Esophagus (tissue), 2 donors: ENCODE measurements at places on chromosomes 11 and 22. TPM values are rescaled to one million over a fixed set of nuclear protein-coding genes. Genes with fewer than 3 reads are reported as not detected.

The MMP11 gene
- polyA plus RNA-seq, result 0.49 TPM

The TBX1 gene
- polyA plus RNA-seq, result 1.2 TPM

The TRIM34 gene
- polyA plus RNA-seq, result 2.6 TPM

The NOX4 gene
- polyA plus RNA-seq, result 0.43 TPM

The OAF gene
- polyA plus RNA-seq, result 8.4 TPM

The CARNS1 gene
- 0.21 TPM for polyA plus RNA-seq
